ENCODE measurements at places on chromosomes 5 and 9.

DNA sequence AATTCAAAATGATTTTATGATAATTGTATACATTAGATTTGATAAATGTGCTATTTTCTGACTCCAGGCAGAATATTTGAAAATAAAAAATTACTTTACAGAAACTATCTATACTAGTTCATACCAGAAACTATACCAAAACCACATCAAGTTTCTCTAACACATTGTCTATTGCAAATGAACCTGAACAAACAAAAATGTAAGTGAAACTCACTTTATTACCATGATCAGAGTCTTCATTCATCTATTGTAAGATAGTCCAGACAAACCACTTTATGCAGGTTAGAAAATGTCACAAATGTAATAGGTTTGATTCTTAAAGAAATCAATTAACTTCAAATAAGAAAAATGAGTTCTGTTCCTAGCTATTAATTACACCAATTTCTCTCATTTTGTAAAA, 99.4 kb downstream of the OXCT1 start:
- DNase-seq, result no peak

GRCh38 chr9:21030389-21031035, 928 bp downstream of the HACD4 start:
- no peak for DNase-seq

DNA sequence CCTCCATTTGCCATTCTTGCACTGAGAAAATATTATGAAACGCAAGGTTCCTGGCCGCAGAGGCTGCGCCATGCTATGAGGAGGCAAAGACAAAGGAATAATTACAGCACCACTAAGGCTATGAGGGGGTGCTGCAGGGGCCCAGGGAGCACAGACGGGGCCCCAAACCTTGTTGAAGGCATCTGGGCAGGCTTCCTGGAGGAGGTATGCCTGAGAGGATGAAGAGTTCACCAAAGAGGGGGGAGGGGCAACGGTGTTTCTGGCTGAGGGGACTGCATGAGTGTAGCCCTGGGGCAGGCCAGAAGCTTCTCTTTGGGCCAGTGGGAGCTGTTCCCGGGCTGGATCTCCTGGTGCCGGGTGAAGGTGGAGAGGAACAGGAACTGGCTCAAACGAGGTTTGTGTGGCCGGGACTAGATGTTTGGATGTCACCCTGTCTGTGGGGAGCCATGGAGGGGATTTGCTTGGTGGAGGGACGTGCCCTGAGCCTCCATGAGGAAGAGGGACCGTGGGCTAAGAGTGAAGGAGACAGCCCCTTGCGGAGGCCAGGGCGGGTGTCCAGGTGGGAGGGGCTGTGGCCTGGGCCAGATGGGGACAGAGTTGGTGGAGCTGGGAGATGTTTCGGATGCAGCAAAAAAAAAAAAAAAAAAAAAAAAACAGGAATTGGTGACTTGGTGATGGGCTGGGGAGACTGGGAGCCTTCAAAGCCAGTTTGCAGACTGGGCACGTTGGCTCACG, 28.2 kb downstream of the PTGES start:
- DNase-seq, result no peak

DNA sequence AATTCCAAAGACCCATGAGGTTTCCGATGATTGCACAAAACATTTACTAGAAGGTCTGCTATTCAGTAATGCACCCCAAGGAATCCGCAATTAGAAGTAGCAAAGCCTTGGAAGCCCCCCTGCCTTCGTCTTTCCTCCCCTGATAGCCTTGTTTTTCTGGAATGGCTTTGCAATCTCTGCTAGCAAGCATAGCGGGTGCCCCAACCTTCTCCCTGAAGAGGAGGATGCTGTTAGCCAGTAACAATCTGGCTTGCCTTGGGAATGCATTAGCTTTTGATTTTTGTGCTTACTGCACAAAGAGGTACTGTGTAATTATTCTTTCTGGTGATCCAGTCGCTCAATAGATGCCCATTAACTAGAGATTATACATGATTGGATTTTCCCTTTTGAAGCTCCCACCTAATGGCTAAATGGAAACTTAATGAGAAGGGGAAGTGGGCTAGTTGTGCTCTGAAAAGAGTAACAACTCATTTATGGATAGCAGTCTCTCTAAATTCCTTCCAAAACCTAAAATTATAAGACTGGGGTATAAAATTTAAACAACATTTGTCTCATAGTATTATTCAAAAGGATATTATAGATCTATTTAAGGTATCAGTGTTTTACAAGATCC, 91.6 kb downstream of the FBXW11 start:
- no peak for DNase-seq

GRCh38 chr9:80175286-80176150, 603.8 kb downstream of the TLE4 start:
- no peak for DNase-seq

DNA sequence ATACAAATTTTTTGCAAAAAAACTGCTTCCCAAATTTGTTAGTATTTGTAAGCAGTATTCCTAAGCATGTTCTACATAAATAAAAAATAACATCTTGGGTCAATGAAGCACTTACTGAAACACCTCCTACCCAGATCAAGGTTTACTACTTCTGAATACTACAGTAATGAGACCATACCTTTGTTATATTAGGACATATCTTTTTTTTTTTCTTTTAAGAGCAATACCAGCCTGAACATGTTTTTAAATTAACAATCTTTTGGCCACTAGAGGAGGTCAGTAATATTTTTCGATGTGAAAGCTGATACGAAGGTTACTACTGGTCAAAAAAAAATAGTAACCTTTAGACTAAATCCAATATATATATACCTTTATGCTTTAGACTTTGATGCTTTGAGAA, 72.7 kb downstream of the CERT1 start:
- no peak for DNase-seq

DNA sequence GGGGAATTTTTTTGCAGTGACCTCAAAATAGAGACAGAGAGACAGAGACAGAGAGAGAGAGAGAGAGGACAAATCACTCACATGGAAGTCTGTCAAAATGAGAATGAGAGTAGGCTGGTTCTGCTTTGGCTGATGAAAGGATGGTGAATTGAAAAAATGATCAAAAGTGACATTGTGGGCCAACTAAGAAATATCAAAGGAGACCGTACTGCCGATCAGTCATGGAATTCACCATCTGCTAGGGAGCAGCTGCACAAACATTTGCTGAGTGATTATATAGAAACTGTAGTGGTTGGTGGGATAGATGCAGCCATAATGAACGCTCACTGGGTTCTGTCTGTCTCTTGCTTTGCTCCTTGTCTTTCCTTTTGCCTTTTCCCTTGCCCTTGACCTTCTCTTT, 476.6 kb upstream of the SGCD start:
- no peak for DNase-seq

GRCh38 chr5:57097526-57097925, 76.3 kb upstream of the GPBP1 start:
- DNase-seq, result no peak

GRCh38 chr9:25600501-25600900, 77.7 kb downstream of the TUSC1 start:
- DNase-seq, result no peak

DNA sequence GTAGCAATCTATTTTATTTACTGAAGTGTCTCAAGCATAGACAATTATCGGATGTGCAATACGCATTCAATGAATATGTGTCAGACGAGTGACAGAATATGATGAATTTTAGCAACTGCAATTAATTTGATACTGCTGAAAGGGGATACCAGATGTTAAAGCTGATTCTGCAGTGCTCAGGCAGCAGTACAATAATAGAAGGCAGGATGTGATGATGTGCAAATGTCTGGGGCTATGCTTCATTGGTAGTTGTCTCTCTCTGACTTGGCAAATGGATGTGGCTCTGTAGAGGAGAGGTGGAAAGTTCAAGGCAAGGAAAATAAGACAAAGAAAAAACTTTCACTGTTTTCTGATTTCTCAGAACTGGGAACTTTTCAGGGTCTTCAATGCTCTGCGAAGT, 721.2 kb downstream of the CDH18 start:
- DNase-seq, result no peak

DNA sequence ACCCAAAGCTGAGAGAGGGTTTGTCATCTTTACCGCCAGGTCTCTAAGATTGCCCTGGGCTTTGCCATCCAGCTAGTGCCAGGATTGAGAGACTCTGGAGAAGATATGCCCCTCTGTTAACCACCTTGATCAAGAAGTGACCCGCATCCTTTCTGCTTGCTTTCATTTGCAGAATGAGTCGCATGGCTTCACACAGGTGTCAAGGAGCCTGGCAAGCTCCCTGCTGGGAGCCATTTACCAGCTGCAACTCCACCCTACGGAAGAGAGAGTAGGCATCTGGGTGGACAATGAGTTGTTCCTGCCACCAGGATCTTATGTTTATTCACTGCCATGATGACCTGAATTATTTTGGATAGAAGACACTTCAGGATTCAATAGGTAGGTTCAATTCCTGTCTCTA, 43.0 kb downstream of the HSD17B3 start:
- no peak for DNase-seq
